Effector CD8-positive, alpha-beta T cell (primary cell): ENCODE measurements at places on chromosomes 3 and 15.

GRCh38 chr15:90519688-90520087, 10.0 kb upstream of the CRTC3 start:
- no peak for DNase-seq

DNA sequence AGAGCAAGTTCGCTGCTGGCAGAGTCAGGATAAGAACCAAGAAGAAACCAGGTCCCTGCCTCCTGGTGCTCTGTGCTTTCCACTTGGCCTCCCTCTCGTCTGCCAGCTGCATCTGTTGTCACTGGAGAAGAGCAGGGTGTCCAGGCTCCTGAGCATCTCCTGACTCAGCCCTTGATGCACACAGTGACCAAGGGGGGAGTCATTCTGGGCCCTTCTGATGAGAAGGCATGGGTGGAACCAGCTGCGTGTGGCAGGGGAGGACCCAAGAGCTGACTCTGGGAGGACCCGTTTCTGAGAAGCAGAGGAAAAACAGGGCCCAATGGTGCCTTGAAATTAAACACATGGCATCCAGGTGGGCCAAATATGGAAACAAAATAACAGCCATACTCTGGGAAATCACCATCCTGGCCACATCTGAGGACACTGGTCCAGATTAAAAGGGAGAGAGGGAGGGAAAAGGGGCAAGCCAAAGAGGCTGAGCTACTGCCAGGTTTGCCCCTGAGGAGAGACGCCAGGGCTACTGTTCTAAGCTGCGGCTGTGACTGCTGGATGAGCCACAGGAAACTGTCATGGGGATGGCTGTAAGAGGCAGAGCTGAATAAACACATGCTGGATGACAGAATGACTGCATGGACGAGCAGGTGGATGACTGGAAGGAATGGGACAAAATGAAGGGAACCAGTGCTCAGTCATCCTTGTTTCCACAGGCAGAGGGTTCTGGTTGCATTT, 58.1 kb upstream of the CA12 start:
- no peak for DNase-seq

- DNase-seq: no peak
Measured at GRCh38 chr15:40498418-40498817, 27.6 kb downstream of the CHST14 start.

GRCh38 chr3:161274691-161275298, 53.7 kb downstream of the NMD3 start:
- no peak for DNase-seq

DNA sequence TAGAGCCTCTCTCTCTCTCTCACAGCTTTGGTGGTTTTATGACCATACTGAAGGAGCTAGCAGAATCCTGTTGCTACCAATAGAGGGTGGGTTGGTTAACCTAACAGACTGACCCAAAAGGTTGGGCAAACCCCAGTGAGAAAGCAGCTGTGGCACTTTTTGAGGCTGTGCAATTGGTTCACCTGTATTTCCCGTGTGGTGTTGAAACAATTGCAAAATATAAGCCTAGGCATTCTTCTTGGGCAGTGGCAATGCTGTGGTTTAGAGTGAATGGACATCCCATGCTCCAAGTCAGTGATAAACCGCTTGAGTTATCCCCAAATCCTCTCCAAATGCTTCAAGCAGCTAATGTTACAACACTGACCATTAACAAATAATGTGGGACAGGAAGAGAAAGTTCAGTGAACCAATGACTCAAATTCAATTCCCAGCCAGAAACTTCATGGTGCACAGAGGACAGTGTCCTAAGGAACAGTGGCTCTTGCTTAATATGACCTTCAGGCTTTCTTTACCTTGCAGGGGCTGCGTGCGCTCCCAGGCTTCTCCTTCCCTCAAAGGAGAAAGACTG, 261.9 kb upstream of the ICE2 start:
- no peak for DNase-seq

DNA sequence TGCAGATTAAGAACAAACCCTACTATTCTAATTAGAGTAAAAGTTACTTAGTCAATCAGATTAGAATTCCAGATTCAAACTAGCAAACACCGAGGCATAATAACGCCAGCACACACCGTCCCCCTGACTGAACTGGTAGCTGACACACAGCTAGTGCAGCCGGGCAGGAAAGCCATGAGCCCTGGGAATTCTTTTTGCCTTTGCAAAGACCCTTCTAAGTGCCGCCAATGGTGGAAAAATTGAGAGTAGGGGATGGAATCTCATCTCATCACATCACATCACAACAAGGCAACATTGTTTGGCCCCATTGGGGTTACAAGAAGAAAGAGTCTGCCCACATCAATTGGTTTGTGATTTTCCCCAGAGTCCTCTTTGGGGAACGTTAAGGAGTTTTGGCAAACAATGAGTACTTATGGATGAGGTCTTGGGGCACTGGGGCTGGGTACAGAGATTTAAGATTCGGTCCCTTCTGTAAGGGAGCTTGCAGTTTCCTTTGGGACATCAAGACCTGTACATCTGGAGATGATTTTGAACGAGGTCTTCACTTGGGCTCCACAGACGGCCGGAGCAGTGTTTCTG, 120.4 kb upstream of the MEF2A start:
- DNase-seq: no peak

GRCh38 chr3:67559029-67559605, 95.3 kb downstream of the SUCLG2 start:
- no peak for DNase-seq

DNA sequence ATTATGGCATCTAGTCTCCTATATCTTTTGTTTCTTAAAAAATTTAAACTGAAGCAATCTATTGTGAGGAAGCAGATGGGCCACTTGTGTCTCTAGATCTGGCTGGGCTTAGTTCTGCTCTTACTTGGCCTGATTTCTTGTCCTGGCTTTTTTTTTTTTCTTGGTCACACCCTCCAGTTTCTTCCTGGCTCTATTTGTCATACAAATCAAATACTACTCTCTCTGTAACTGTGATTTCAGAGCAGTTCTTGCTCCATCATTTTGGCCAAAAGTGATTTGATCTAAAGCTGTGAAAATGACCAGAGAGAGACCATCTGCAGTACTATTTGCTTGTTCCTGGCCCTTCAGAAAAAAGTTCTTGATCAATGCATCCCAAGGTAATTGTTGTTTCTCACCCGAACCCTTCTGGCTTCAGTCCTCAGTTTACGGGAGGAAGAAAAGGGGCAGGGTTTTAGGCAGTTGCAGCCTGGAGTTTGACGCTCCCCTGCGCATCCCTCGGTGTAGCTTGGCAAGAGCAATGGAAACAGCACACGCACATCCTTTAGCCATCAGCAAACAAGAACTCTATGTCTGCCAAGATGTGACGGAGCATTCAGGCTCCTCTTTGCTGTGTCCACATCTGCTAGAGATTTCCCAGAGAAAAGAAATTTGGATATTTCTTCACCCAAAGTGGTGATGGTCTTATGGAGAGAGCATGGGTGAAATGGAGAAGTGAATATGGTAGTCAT, 31.6 kb downstream of the CHST2 start:
- no peak for DNase-seq

DNA sequence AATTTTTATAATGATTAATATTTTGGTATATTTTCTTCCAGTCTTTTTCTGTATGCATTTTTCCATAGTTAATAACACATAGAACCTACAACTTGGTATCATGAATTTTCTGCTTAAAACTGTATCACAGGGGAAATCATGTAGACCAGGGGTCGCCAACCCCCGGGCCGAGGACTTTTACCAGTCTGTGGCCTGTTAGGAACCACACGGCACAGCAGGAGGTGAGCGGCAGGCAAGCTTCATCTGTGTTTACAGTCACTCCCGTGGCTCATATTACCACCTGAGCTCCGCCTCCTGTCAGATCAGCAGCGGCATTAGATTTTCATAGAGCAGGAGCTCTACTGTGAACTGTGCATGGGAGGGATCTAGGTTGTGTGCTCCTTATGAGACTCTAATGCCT, 54.7 kb downstream of the RPL22L1 start:
- DNase-seq: no peak

- no peak for DNase-seq
Measured at GRCh38 chr3:106715286-106715685, 662.0 kb upstream of the CCDC54 start.

- no peak for DNase-seq
Measured at GRCh38 chr3:50655009-50655830, 19.5 kb upstream of the DOCK3 start.

DNA sequence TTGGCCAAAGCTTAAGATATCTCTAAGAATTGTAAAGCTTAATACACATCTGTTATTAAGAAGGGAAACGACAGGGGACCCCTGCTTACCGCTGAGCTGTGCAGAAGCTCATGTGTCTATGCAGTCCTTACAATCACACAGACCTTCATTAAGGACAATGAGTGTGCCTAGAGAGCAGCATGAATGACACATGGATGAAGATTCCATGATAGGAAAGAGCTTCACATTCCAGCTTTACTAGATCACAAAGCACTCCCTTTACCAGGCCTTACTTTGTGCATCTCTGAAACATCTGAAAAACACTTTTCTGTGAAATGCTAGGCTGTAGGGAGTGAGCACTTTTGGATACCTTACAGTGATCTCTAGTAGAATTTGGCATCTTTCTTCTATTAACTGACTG, 32.0 kb downstream of the RNF168 start:
- DNase-seq: no peak

GRCh38 chr15:81161851-81162250, 27.8 kb downstream of the CFAP161 start:
- no peak for DNase-seq

GRCh38 chr3:102233881-102234280, 200.9 kb upstream of the ZPLD1 start:
- DNase-seq: no peak

DNA sequence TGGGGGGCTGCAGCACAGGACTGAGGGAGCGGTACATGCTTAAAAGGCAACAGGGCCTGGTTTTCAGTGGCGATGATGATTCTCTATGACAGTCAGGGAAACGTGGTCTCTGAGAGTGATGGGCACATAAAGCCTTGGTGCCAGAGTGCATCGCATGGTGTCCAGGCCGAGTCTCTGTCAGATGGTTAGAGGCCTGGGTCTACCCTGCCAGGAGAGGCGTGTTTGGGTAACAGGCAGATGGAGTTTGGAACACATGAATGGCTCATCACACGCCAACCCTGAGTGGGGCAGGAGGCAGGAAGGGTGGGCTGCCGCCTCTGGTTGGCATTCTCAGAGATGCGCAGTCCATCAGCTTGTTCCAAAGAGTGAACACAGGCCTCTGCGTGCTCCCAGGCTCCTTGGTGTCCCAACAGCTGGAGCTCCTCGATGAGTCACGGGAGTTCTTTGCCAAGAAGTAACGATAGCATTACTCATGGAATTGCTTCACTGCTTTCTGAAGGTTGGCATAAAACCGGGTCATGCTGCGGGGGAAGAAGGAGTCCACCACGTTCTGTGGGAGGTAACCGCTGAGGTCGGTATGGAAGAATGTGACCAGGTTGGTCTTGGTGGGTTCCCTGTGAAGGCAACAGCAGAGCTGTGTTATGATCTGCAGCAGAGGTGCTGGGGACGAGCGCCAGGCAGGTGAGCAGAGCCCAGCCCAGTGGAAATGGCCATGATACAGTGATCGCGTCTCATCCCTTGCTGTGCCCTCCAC, 11.0 kb downstream of the STARD5 start:
- DNase-seq: no peak

GRCh38 chr3:70090322-70090913, 90.9 kb downstream of the SAMMSON start:
- no peak for DNase-seq

DNA sequence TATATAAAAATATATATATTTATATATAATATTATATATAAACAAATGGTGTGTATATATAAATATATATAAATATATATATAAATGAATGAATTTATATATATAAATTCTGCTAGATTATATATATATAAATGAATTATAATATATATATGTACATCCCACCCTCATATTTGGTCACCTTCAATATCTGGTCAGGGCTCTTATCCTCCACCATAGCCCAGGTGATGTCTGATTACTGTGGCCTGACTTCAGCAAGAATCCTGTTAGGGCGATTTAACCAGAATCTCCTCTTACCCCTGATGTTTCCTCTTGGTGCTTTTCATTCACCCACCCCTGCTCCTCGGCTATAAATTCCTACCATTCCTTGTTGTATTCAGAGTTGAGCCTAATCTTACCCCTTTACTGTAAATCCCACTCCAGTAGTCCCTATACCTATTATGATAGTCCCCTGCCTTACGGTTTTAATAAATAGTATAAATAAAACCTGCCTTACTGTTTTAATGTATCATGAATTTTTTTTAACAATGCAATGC, 439.6 kb downstream of the PLOD2 start:
- DNase-seq: no peak

- no peak for DNase-seq
Measured at GRCh38 chr3:33071181-33071580, 25.8 kb downstream of the GLB1 start.

DNA sequence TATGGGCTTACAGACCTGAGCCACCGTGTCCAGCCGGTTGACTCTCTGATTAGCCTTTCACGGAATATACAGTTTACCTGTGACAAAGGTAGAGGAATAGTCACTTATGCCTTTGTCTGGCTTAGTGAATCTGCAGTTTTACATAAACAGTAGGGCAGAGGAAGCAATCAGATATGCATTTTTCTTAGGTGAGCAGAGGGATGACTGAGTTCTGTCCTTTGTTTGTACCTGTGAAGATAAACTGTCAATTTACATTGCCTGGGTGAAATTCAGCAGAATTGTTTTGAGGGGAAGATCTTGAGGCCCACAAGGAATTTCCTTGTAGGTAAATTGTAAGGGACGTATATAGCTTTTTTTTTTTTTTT, 10.8 kb downstream of the EDEM1 start:
- no peak for DNase-seq

GRCh38 chr3:66985336-66985920, 12.7 kb upstream of the KBTBD8 start:
- DNase-seq: no peak

DNA sequence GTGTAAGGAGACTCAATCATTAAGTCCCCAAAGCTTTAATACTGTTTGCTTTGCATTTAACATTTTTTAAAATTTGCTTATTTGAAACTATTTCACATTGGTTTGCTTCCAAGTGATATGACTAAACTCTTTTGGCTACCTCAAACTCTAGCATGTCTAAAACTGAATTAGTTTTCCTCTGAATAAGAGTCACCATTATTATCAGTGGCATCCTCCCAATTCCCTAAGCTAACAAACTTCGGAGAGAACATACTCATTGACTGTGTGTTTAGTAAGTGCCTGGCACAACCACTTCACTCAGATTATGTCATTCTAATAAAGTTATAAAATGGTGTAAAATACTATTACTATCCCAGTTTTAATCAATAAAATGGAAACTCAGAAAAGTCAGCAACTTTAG, 21.9 kb downstream of the ATOSA start:
- no peak for DNase-seq

DNA sequence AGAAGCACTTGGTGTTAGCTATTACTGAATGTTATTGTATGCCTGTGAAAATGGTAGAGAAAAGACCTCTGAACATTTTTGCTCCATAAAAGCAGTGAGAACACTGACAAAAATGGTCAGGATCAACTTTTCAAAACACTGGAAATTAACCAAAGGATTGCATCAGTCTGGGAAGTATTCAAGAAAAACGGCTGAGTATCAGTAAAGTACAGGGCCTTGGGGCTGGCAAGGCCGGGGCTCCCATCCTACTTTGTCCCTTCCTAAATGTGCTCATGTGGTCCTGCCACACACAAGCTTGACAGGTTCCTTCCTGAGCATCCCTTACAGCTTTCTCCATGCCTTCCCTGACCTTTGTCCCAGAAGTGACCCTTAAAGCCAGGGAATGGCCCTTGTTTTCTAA, 84.0 kb downstream of the CFAP20DC start:
- no peak for DNase-seq

GRCh38 chr3:13582366-13583250, 33.7 kb downstream of the FBLN2 start:
- DNase-seq: no peak
